Common myeloid progenitor, CD34-positive (primary cell): ENCODE measurements at places on chromosomes 3 and 15.

- no peak for DNase-seq
Observed at GRCh38 chr3:155504682-155505081, 211.2 kb upstream of the STRIT1 start.

DNA sequence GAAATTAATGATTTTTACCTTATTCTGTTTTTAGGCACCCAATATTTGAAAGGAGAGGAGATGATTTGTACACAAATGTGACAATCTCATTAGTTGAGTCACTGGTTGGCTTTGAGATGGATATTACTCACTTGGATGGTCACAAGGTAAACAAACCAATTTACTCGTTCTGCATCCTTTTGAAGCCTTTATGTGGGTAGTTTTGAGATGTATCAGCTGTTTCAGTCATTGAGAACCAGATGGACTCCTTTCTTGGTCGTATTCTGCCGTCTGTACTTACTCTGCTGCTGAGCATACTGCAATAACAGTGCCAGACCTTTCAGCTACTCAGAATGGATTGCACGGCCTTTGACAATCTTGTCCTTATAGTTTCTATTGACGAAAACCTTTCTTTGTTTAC is 13.3 kb downstream of the DNAJB11 start:
- DNase-seq, result no peak

GRCh38 chr3:184486614-184487013 is 75.0 kb upstream of the EPHB3 start:
- peak; percentile 70 for DNase-seq

- DNase-seq, result no peak
Observed at GRCh38 chr3:111811811-111812210, 47.3 kb upstream of the PHLDB2 start.

DNA sequence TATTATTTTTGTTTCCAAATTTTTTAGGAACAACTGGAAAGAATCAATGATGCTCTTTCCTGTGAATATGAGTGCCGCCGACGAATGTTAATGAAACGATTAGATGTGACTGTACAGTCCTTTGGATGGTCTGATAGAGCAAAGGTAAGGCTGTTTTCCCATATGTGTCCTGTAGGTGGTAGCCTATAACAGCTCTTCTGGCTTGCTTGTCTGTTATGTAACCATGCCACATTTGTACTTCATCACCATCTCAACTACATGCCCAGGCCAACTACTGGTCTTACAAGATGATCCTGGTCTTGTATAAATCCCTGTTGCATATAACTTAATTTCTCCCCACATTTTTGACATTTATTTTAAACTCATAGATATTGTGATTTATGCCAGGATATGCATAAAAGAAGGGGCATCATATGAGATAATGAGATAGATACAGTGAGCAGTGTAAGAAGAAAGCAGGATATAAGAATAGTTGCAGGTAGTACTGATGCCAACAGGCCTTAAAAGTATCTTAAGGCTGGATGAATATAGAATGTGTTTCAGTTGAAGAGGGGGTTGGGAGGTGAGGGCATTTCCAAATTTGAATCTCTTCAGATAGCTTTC is 20.3 kb downstream of the FAM98B start:
- peak; percentile 67 for DNase-seq

DNA sequence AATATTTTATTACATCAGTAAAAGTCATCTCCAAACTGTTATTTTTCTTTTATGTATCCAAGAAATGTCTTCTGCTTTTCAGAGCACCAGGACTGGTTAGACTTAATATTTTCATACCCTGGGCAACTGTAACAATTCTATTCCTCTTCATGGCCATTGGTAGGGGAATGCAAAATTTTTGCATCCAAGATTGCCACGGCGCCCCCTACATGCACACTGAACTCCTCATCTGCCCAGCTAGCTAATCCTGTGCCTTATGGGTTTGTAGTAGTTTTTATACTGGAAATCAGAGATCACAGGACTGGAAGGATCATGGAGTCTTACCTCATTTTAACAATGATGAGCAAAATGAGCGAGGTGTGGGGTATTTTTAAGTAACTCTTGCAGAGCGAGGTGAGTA is 74.2 kb downstream of the CRTC3 start:
- DNase-seq, result peak; percentile 72
